Suppressor macrophage treated with lipopolysaccharide for 1 hour (primary cell): ENCODE measurements at places on chromosomes 5 and 9.

DNA sequence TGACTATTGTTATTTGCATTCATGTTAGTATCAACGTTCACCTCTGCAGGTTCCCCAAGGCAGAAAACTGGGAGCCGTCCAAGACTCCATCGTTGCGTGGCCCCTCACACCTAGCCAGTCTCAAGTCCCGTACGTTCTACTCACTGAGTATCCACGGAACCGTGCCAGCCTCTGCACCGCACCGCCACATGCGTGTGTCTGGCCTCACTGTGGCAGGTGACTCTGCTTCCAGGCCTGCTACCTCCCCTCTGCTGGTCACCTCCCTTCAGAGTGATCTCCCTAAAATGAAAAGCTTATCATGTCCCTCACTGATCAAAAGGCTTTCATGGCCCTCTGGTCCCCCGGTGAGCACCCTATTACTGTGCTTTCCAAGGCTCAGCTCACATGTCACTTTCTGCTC is 108.1 kb downstream of the GABBR2 start:
- DNase-seq: no peak

DNA sequence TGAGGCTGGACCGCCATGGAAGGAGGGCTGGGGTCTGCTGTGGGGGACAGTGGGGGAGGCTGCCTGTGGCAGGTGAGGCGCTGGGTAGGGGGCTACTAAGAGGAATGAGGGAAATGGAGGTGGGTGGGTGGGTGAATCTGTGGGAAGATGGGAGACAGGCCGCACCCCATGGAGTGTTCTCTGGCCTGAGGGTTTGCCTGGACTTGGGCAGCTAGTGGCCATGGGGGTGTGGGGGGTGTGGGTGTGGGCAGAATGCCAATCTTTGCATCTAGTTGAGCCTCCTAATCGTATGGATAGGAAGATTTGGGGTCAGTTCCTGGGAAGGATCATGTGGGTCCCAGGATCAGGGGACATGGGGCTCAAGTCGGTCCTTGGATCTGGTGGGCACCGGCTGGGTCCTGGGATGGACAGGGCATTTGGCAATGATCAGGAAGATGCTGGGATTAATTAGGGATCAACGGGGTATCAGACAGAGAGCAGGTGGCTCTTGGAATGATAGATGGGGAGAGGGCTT is 518 bp downstream of the ZDHHC12 start:
- DNase-seq: peak; percentile 21

DNA sequence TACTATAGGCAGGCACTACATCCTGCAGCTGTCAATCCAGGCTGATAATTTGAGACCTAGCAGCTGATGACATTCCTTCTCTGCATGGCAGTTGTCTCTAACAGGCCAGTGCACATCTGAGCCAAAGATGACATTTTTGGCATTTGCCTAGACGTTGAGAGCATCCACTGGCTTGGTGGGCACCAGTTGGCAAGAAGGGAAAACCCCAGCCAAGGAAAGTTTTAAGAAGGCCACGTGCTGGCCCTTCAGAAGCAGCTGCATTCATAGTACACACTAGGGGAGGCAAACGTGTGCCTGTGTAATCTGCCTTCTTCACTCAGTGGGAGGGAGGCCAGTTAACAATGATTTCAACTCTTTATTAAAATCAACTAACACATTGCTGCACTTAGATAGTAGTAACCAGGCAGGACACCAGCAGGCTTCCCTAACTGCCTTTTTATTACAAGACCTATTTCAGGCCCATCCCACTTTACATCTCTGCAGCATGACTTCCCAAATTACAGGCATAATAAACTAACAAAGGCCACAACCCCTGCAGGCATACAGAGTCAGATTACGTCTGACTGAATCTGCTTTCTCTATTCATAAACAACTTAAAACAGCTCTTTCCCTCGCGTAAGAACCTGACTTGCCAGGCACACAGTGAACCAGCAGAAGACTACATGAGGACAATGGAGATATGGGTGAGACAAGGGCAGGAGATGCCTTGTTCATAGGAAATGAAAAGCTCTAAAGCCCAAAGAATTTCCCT is 576.3 kb downstream of the PDE4D start:
- DNase-seq: no peak

- DNase-seq: peak; percentile 11
Measured at GRCh38 chr5:149455889-149456409, 76.9 kb upstream of the IL17B start.

GRCh38 chr5:160285316-160285715 is 27.0 kb downstream of the CCNJL start:
- peak; percentile 34 for DNase-seq
